Inflammatory macrophage treated with lipopolysaccharide for 4 hours (primary cell): ENCODE measurements at places on chromosomes 6 and 20.
A peak's percentile ranks its signal among the peaks of the same experiment; 100 is the strongest.

- no peak for DNase-seq
Observed at GRCh38 chr6:143562143-143562542, 50.6 kb upstream of the FUCA2 start.

GRCh38 chr6:87171938-87172633 lies 16.7 kb downstream of the ZNF292 start:
- DNase-seq, result no peak

DNA sequence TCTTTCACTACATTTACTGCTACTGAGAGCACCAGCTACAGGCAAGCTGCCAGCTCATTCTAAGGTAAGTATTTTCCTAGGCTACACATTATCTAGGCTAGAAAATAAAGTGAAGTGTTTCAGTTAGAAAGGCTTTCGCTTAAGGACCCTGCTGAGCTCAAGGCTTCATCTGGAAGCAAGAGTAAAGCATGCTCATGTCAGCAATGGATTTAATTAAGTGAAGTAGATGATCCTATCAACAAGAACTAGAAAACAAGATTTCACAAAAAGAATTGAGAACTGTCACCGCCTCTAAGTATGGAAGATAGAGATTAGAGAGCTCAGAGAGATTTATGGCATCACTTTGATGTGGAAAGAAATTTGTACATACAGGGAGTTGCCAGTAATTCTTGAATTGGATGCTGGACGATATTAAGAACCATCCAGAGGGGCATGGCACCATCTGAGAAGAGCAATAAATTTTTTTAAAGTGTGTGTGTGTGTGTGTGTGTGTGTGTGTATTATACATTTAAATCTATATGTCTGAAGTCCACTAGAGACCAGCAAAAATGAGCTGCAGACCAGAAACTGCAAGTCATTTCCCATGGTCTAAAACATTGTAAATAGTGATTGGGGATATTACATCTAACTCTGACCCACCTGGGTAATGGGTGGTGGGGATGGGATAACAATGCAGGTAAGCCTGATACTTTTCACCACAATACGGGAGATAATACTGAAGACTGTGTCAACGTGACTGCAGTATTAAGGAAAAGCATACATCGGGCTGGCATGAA lies 105.2 kb upstream of the MAP7 start:
- no peak for DNase-seq

GRCh38 chr6:130964808-130965604 lies 98.0 kb downstream of the EPB41L2 start:
- no peak for DNase-seq

GRCh38 chr6:34207695-34208443 lies 28.8 kb upstream of the HMGA1 start:
- peak; percentile 40 for DNase-seq

DNA sequence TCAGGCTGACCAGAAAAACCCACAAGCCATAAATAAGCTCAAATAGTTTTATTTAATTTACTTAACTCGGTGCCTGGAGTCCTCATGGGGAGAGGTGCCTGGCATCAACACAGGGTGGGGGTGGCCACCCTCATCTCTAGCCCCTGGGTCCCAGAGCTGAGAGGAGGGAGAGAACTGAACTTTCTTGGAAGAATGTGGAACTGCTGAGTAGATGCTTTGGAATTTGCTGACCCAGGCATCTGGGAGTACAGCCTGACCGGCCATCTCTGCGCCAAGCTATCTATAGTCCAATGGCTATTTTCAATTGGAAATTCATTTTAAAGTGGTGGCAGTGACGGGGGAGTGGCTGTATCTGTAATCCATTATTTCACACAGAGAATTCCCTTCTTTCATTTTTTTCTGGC lies 104.8 kb downstream of the CDH26 start:
- DNase-seq, result no peak

GRCh38 chr6:34475238-34475682 lies 9.4 kb downstream of the PACSIN1 start:
- no peak for DNase-seq

- no peak for DNase-seq
Observed at GRCh38 chr6:3390698-3391097, 66.2 kb downstream of the SLC22A23 start.

DNA sequence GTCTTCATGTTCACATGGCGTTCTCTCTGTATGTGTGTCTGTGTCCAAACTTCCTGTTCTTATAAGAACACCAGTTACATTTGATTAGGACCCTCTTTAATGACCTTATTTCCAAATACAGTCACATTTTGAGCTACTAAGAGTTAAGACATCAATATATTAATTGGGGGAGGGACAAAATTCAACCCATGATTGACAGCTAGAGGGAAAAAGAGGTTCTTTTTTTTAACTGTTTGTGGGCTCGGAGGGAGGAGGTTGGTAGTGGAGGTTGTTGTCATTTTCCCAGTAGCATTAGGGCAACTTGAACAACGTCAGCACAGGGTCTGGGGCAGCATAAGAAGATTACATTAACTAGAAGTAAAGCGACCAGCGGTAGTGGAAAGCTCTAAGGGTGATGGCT lies 2.3 kb upstream of the GMDS start:
- DNase-seq, result no peak

DNA sequence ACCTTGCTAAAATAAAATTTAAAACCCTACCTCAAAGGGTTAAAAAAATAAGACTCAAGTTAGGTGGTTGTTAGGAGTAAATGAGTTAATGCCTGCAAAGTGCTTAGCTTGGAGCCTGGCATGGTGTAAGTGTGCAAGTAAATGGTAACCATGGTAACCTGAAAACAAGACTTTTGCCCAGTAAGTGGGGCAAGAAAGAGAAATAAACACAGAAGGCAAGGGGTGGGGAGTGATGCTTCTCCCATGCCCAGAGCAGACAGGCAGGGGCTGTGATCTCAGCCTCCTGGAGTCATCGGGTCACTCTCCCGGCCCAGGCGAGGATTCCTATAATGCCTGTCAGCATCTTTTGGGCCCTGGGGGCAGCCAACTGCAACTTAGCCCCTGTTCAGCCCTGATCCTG lies 59.2 kb upstream of the SLC32A1 start:
- no peak for DNase-seq

DNA sequence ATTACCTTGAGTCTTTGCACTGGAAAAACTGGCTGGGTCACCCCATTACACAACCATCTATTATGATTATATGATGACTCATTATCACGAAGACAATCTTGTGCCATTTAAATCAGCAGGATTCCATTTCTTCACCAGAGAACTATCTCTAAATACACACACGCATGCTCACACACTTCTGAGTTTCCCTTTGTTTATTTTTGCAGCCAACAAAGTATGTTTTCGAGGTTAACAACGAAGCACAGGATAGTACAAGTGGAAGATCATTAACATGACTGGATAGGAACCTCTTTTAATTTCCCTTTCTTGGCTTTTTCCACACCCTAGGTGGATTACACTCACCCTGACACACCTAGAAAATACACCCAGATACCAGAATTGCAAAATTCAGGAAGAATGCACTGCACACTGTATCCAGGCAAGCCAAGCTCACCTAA lies 18.9 kb downstream of the PERP start:
- peak; percentile 56 for DNase-seq

DNA sequence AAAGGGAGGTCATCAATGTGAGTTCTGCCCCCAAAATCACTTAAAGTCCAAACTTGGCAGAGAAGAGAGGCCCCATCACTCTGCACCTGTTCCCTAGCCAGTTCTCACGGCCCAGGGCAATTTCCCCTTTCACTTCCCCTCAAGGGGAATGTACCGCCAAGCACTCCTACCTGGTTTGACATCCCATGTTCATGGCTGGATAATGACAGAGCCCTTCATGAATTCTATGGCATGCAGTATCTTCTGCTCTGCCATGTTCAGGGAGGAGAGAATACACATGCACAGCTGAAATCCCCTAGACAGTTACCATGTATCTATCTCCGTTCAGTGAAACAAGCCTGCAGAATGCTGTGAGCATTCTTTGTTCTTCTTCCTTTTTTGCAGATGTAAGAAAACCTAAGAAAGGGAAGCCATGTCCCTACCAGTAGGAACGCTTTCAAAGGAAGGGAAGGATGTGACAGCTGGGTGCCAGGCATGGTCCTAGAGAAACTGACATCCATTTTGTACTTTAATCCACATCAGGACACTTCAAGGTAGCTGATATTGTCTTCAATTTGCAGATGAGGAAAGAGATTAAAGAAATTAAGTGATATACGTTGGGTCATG lies 79.8 kb upstream of the ARID1B start:
- peak; percentile 14 for DNase-seq

DNA sequence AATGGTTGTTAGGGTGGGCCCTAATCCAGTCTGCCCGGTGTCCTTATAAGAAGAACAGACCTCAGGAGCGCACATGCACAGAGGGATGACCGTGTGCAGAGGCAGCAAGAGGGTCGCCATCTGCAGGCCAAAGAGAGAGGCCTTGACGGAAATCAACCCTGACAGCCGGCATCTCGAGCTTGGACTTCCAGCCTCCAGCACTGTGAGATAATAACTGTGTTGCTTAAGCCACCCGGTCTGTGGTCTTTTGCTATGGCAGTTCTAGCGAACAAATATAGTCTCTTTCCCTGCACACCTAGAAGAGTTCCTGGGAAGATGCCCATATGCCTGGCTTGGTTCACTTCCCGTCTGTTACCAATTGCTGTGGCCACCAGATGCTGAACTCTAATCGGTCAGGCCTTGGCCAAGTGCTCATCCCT lies 35.3 kb upstream of the PTGIS start:
- peak; percentile 25 for DNase-seq

GRCh38 chr6:34132486-34133185 lies 13.3 kb downstream of the GRM4 start:
- DNase-seq, result no peak

GRCh38 chr6:16392010-16392409 lies 153.6 kb downstream of the GMPR start:
- no peak for DNase-seq

DNA sequence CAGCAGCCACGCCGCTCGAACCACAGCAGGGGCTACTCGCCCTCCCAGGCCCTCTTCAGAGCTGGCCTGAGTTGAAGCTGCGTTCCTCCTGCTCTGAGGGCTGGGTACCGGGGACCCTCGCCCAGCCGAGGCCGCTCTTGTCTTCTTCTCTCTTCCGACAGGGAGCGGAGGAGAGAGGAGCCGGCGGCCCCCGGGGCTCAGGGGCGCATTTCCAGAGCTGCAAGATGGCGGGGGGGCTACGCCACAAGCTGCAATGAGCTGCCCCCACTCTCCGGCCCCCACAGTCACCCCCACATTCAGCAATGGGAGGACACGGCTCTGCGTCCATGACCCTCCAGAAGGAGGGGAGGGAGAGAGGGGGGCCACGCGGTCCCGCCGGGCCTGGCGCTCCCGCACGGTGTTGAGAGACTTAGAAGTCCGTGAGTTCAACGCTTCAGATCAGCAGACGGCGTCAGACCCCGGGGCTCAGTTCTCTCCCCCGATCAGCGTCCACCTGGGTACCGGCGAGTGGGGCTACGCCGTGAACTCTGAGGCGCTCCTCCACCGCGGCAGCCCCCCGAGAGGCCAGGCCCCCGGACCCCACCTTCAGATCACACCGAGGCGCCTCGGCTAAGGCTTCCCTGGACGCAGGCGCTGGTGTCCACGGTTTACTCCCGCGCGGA lies 31.6 kb downstream of the SLC2A4RG start:
- no peak for DNase-seq

DNA sequence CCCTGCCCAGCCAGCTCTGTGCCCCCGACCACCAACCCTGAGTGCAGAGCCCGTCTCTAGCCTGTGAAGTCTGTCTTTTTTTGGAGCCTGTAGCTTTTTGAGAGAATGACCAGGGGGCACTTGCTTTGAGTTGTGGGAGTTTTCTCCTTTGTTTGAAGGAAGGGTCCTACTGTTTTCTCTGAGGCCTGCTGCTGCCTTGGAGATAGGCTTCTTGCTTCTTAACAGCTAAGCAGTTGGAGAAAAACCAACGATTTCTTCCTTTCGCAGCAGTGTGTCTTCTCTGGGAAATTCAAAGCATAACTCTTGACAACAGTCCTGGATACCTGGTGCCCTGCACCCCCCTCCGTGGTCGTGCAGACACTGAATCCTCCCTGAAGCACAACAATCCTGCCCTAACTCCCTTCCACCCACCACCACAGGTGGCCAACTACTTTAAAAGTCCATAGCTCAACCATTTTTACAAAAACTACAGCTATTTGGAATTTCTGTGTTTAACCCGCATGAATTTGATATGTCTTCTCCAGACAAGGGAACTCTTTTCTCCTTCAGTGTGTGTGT lies 61.0 kb downstream of the FAM50B start:
- no peak for DNase-seq

DNA sequence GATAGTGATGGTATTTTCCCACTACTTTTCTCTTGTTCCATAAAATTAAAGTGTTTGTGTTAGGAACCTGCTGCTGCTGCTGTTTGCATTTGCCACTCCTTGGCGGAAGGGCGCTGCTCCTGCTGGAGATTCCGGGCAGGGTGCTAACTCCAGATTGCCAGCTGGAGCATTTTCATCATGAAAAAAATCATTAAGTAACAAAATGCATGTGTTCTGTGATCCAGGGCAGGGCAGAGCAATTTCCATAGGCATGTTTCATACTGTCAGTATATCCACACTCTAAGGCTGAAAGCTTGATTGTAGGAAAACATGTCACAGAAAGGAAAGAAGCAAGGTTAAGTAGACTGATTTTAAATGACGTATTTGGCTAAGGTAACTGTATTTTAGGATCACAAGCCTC lies 24.0 kb downstream of the PBOV1 start:
- no peak for DNase-seq

- DNase-seq, result no peak
Observed at GRCh38 chr6:170221753-170222400, 69.0 kb downstream of the DLL1 start.

GRCh38 chr6:54710456-54710855 lies 136.1 kb upstream of the FAM83B start:
- DNase-seq, result no peak

GRCh38 chr6:142857233-142857761 lies 87.7 kb downstream of the HIVEP2 start:
- DNase-seq, result no peak

- DNase-seq, result peak; percentile 23
Observed at GRCh38 chr6:159169193-159169555, at the start of gene FNDC1. Gene FNDC1, plus strand, starts transcription at chr6:159169400. Its CDS starts 197 bp downstream, at chr6:159169597.

DNA sequence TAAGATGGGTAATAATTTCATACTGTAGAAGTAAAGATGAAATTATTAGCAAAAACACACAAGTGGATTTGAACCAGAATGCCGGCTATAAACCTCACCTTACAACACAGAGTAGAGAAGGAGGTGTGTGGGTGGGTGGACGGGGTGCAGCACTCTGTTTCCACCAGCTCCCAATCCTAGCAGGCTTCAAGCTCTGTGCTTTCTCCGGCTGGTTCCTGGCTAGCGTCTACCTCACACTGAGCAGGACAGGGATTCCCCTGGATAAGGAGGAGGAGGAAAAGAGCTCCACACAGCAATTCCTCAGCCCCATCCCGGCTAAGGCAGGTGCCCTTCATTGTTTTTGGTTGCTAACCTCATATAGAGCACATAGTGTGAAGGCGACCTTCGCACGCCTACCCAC lies 453.3 kb downstream of the C6orf118 start:
- DNase-seq, result no peak

GRCh38 chr6:137362878-137363804 lies 131.1 kb downstream of the OLIG3 start:
- no peak for DNase-seq

DNA sequence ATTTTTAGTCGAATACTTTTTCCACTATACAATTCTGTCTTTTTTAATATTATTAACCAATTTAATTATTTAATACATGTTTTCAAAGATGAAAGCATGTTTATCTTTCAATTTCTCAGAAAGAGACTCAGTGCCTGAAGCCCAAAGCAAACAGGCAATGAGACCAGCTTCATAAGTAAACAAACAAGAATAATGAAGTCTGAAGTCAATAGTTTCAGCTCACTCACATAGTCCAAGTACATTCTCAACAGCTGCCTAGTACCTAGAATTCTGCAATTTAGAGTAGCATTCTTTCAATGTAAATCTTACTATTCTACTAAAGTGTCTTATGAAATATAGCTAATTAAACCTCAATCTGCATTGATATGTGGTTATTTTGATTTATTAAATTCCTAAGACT lies 626.5 kb upstream of the NRSN1 start:
- DNase-seq, result no peak
